ENCODE measurements at places on chromosomes 2 and 18.

DNA sequence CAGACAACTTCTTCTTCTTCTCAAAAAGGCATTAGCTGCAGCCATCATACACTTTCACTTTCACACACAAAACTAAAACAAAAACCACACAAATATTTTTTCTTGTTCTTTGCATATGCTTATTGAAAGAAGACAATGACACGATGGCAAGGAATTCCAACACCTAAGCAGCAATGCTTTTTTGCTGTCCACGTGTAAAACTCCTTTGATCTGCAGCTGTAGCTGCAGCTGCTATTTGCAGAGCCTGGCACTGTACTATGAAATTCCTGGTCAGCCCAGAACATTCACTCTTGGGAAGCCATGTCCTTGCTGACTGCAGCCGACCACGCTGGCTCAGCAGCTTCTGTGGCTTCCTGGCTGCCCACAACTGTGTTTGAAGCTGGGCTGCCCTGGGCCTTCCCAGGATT lies 316.2 kb downstream of the CDH2 start:
- DNase-seq: no peak

GRCh38 chr2:20433249-20433648 lies 13.6 kb upstream of the RHOB start:
- no peak for DNase-seq

DNA sequence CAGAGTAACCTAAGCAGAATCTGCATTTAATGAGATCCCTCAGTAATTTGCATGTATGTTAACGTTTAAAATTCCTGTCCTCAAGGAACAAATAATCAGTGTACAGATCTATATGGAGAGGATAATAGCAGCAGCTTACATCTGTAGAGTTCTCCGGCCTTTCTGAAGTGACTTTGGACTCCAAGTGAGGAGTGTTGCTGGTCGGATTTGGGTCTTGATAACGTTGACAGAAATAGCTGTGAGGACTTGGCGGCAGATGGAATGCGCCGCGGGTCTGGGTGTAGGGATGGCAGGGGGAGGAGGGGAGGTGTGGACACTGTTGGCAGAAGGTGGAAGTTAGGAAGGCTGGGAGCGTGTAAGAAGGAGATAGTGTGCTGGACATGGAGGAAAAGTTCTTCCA lies 170.9 kb upstream of the GATA6 start:
- no peak for DNase-seq

- DNase-seq: no peak
These were observed 439.2 kb downstream of the SETBP1 start for GRCh38 chr18:45119876-45120275.

GRCh38 chr2:85712336-85712735 lies 18.2 kb downstream of the GNLY start:
- no peak for DNase-seq

DNA sequence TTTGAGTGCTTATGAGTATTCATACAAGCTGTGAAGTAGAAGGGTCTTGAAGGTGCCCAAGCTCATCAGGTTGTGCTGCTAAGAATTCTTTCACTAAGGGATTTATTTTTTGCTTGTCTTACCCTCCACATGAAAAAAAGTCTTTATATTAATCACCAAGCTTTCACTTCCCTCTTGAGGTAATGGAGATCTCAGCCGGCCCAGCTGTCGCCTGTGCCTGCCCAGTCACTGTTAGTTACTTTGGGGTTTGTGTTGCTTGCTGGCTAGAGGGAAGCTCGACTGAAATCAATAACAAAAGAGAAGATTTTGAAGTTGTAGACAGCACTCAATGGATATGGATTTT lies 21.9 kb downstream of the MC2R start:
- no peak for DNase-seq

DNA sequence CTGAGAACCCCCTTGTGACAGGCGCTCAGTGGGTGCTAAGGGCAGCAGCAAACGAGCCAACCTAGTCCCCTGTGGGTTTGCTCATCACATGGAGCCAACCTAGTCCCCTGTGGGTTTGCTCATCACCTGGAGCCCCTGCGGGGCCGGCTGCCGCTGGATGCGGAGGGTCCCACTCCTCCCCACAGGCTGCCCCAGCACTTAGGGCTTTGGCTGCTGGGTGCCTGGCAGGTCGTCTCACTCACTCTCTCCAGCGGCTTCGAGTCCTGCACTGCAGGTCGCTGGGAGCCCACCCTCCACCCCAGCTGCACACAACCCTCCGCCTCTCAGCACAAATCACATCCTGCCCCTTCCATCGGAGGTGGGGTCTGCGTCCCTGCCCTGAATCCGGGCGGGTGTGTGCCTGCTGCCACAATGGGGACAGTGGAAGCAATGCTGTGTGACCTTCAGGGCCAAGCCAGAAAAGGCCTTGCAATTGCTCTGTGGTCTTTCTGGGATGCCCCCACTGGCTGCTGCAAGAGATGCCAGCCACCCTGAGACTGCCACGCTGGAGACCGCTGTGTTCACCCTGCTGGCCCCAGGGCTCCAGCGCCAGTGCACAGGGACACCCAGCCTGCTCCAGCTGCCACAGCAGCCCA lies 248.1 kb upstream of the SALL3 start:
- no peak for DNase-seq

DNA sequence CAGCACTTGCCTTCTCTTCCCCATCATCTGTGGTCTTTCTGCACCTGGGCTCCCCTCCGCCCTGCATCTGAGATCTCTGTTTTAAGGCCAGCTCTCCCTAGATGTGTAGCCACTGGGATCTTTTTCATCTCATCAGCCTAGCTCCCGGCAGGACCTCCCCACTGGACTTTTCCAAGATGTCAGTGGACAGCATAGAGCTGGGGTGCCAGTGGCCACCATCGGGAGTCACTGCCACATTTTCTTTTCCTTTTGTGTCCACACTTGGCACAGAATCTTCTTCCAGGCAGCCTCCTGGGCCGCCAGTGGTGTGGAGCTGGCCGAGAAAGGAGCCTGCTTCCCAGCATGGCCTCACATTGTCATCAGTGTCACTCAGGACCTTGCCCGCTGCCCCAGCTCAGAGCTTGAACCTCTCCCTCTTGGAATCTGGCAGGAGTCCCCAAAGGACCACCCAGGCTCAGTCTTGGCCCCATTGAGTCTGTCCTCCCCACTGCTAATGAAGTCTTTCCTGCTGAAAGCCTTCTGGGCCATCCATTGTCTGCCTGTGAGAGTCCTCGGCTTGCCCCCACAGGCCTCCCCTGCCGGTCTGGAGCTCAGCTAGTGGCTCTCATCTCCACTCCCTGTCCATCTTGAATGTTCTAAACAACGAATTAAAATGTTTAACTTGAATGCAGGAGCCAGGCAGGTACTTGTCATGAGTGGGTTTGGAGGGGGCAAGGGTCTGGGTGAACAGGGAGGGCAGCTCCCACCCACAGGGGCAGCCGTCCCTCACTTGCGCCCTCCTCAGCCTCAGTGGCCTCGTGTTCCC lies 324.4 kb downstream of the GBX2 start:
- no peak for DNase-seq

DNA sequence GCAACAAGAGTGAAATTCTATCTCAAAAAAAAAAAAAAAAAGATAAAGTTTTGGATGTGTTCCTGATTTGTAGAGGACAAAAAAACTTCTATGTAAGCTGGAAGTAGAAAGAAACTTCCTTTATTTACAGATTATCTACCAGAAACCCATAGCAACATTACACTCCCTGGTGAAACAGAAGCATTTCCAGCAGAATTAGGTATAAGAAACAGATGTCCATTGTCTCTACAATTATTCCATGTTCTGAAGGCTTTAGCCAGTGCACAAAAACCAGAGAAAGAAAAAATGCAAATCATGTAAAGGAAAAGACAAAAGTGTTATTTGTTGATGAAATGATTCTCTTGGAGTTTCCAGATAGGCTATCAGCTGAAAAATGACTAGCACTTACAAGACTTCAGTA lies 4.9 kb downstream of the TUBB6 start:
- no peak for DNase-seq

DNA sequence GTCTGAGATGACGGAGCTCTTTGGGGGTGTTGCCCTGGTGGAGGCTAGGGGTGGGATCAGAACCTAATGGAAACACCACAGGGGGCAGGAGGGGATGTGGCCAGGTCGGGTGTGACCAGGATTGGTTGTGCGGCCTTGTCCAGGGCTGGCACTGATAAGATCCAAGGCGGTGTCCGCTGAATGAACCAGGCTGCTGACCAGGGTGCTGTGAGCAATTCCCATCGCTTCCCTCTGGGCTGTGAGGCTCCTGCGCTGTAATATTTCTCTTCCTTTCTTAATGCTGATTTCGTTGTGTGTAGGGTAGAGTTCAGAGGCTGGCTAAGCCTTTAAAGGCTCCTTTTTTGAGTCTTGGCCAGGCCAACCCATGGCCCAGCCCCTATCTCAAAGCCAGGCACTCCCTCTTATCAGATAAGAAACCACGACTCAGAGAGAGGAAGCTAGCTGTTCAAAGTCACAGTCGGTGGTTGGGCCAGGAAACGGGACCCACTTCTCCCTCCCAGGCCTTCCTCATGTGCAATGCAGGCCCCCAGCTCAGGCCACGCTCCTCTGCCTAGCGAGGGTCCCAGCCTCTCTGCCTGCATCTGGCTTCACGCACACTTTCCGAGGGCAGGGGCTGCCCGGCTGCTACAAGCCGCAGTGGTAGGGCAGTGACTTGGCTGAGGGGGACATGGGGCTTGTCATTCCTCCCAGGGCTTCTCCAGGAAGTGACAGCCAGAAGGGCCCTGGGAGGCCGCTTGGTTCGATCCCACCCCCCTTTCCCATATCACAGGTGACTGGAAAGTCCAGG lies 26.0 kb upstream of the FOSL2 start:
- DNase-seq: no peak

Data from stimulated activated CD4-positive, alpha-beta T cell treated with anti-CD3 and anti-CD28 coated beads, Interleukin-12 subunit alpha, Interleukin-12 subunit beta, amount 100 ng/mL, for 4 hours (primary cell).